ENCODE measurements at places on chromosomes 6 and 20.

DNA sequence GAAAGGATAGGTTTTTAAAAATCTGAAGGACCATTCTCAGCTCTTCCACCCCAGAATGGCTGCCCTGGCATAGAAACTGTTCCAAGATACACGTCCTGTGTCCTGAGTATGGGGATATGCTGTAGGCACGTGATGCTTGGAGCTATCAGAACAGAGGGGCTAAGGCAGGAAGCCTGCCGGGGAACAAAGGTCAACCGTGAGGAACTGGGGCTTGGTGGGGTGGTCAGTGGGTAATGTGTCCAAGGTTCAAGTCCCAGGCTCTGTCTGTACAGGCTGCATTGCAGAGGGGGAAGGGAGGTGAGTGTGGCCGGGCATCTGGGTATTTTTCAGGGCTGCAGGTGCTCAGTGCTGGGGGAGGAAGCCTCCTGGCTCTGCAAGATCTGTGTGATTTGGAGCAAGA lies 479.6 kb upstream of the CHD6 start:
- DNase-seq = no peak

DNA sequence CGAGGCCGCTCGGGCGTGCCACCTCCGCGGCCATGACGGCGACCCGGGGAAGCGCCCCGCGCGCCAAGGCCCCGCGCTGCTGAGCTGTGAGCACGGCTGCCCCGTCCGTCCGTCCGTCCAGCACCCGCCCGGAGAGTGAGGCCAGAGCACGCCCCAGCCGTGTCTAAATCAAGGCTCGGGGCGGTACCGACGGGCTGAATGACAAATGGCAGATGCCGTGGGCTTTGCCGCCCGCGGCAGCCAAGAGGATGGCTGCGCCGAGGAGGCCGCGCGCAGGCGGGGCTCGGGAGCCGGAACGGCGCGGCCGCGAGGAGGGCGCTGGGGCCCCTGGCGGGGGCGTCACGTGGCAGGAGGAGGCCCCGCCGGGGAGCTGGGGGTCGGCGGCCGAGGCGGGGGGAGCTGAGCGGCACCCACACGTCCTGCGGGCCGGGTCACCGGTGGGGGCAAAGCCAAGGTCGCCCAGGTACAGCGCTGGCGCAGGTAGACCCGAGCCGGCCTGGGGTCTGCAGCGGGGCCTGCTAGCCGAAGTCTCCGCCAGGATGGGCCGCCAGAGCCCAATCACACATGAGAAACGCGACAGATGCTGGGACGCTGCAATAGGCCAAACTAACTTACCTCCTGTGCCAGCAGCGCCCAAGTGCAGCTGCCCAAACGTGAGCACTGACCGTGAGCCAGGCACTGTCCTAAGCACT lies at the start of gene PLAGL1:
Gene PLAGL1 (minus strand): TSS at position 140 of the 692 bp plus-strand sequence. CDS start 60,123 bp downstream, outside the sequence.
- DNase-seq = no peak

DNA sequence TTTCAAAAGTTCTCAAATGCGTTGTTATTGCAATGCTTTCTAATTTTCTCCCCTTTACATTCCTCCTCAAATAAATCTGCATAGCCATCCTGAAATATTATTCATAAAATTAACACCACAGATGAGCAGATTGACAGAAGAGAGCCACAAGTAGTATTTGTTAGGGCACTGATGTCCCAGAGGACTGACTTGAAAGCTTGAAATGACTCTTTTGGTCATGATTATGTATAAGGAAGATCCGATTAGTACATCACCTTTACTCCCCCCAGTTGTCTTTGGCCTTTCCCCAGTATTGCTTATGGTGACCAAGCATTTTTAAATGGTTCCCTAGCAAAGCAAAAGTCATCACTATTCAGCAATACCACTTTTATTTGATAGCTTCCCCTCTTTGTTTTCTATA lies 187.6 kb downstream of the ADAT2 start:
- no peak for DNase-seq

GRCh38 chr6:148460876-148461646 lies 118.4 kb downstream of the SASH1 start:
- no peak for DNase-seq

DNA sequence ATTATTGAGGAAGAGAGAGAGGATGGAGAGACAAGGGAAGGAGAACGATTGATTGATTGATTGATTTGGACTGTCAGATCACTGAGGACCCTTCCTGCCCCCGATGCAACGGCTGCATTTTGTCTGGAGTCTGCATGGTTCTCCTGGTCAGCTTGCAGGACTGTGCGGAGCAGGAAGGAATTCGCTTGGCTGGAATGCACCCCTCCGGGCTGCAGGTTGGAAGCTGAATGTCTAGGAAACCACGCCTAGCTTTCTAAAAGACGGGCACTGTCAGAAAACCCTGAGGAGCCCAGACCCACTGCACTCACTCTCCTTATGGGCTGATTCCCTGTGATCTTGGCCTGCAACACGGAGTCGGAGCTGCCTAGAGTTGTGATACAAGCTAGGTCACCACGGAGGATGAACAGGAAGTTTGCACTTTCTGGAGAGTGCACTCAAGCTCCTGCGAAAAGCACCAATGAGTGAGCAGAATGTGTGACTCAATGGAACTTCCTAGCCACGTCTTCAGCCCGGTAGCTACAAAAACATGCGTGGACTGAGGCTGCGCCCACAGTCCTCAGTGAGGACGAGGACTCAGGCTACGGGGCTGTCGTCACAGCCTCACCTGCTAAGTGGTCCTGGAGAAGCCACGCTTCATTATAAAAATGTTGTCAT lies 14.4 kb downstream of the DACT2 start:
- DNase-seq = no peak

DNA sequence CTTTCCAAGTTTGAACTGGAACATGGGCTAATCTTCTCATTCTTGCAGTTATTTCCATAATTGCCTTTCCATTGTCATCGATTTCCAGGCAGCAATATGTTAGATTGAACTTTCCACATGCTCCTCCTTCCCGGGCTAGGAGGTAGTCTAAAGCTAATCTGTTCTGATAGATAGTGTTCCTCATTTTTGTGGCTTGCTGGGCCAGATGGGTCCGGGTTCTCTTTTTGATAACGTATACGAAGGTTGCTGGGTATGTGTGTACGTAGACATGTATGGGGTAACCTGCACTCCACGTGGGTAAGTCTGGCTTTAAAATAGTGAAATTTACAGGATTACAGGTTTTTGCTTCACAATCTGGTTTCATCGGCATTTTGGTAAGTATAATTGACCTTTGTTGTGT lies 14.0 kb upstream of the GMPR start:
- DNase-seq = no peak

DNA sequence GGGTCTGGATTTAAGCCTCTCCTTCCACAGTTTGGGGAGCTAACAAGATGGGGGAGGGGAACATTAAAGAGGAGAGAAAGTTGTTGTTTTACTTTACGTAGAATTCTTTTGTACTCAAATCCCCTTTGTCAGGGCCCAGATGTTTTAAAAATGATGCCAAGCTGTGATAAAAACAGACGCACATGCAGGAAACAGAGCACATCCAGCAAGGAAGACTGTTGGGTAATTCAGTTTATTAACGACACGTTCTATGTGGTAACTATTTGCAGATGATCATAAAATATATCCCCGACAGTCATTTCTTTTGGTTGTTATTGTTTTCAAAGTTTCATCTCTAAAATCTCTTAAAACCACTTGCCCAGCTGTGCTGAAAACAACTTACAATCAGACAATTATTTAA lies 307.0 kb upstream of the PRDM1 start:
- no peak for DNase-seq
